Spinal cord (tissue), 10 donors: ENCODE measurements at places on chromosomes 7 and 10. TPM values are rescaled to one million over a fixed set of nuclear protein-coding genes. Genes with fewer than 3 reads are reported as not detected.
A peak's percentile ranks its signal among the peaks of the same experiment; 100 is the strongest.

DNA sequence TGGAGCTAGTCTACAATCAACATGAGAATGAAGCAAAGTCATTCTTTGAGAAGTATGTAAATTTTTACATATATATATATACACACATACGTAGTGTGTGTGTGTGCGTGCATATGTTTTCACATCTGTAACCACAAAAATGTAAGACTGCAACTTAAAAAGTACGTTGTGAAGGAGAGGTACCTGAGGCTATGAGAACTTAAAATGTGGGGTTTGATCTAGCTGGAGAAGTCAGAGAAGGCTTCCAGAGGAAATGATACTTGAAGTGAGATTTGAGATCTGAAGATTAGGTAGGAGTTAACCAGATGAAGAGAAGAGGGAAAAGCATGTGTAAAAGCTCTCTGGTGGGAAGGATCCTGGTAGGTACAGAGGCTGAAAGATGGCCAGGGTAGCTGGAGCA is 5.8 kb downstream of the TAF5 start:
- DNase-seq, result no peak

GRCh38 chr10:35579726-35580422 is 25.3 kb upstream of the GJD4 start:
- peak; percentile 14 for DNase-seq

- no peak for DNase-seq
Measured at GRCh38 chr10:112177247-112177646, 6.3 kb downstream of the GPAM start.

USP6NL gene
- 30.2 TPM for total RNA-seq

- DNase-seq, result no peak
Measured at GRCh38 chr7:81707196-81707595, 62.7 kb downstream of the HGF start.

- no peak for DNase-seq
Measured at GRCh38 chr10:88322324-88323063, 260.6 kb downstream of the RNLS start.

DNA sequence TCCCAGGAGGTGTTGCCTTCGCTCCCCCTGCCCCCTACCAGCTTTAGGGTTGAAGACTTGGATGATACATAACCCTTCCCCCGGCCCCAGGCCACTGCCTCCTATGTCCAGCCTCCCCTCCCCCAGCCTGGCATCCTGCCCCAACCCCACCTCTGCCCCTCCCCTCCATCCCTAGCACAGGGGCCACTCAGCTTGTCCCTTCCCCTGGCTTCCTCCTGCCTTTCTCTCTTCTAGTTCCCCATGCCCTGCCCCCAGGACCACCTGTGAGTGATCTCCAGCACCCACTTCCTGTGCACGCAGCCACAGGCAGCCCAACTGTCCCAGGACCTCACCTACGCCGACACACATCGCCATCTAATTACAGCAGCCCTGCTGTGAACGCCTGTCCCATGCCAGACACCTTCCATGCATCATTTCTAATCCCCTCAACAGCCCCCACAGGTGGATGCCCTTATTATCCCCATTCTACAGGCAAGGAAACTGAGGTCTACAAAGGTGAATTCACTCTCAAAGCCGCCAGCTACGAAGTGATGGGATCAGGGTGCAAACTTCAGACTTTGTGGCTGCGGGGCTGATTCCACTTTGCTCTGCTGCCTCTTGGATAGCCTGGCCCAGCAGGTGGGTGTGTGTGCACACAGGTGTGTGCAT is 82.4 kb upstream of the CHST15 start:
- DNase-seq, result no peak

DNA sequence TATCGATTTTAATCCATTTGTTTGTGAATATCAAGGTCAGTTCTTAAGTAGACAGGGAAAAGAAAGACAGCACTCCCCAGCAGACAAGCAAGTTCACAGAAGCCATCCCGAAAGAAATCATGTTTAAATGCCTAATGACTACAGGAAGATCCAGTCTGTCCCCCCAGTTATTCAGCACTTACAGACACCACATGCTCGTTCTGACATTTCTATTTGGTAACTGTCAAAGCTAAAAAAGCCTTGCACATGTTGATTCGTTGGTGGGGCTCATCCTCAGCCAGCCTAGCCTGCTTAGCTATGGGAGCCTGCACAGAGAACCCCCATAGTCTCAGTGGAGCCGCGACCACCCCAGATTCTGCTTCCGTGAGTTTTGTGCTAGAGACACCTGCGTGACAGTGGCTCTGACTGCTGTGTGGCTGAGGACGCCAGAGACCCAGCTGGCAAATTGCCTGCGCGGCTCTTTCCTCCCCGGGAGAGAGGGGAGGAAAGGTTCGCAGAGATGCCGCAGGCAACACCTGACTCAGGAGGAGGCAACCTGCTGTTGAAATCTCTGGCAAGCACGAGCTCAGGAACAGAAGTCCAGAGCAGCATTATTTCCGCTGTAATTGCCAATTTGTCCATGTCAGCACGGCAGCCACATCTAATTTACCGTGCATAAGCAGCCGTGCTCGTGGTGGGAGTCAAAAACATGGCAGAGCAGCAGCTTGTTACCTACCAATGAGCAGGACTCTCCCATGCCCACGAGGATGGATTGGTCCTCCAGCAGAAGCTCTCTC is 194.2 kb downstream of the GPAM start:
- DNase-seq, result no peak

HTR5A gene
- total RNA-seq, result 3.4 TPM

GRCh38 chr10:119441921-119442757 is 100.4 kb downstream of the RGS10 start:
- no peak for DNase-seq

MYL10 gene
- not detected for total RNA-seq

GRCh38 chr7:103134836-103135554 is 13.9 kb downstream of the NAPEPLD start:
- no peak for DNase-seq

SFTPA1 gene
- not detected for total RNA-seq

OPN1SW gene
- not detected for total RNA-seq

ADCYAP1R1 gene
- total RNA-seq, result 68.2 TPM

EIF4EBP2 gene
- 58.4 TPM for total RNA-seq

GRCh38 chr7:141012696-141013344 is 1.9 kb downstream of the MRPS33 start:
- no peak for DNase-seq

DNA sequence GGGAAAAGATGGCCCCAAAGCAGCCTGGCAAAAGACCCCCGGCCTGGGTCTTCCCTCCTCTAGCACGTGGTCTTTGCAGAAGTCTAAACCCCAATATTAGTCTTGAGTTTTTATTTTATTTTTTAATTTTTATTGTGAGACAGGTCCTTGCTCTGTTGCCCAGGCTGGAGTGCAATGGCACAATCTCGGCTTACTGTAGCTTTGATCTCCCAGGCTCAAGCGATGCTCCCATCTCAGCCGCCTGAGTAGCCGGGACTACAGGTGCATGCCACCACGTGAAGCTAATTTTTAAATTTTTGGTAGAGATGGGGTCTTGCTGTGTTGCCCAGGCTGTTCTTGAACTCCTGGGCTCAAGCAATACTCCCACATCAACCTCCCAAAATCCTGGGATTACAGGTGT is 40.3 kb upstream of the MXI1 start:
- DNase-seq, result no peak

DNA sequence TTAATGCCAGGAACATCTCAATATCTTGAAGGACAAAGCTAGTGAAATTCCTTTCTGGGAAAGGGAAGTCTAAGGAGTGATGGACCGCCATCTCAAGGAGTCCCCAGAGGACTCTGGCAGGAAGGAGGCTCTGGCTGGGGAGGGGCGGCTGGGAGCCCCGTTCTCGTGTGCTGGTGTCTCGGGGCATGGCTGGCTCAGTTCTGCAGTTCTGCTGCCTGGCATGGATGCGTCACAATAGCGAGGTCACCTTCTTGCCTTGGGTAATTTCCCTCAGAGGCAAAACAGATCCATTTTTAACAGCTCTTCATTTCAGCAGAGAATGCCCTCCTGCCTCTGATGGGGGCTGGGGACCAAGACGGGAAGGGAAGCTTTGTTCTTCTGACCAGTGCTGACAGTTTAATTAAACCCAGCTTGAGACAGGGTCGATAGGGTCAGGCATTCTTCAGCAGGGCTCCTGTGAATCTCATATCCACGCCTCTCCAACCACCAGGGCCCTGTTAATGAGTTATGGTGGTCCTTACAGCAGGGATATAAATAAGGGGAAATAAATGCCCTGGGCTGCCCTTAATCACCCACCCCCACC is 35.7 kb downstream of the SLIT1 start:
- no peak for DNase-seq

GRCh38 chr7:83782628-83783027 is 133.7 kb upstream of the SEMA3E start:
- no peak for DNase-seq

GRCh38 chr7:116543664-116544063 is 18.8 kb downstream of the CAV1 start:
- no peak for DNase-seq

DNA sequence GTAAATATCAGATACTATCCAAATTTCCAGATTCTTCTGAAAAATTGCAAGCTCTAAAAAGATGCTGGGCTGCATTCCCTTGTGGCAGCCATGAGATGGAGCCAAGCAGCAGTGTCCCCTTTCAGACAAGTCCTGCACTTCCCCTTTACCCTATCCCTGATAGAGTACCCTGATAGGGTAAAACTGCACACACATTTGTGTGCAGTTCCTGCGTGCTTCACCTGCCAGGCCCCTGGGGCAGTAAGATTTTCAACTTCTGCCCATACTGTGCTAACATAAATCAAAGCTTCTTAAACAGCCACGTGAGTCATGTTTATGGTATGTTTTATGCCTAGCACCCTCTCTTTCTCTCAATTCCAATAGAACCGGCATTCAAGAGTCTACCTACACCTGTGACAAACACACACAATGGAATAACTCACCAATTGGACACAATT is 52.2 kb downstream of the IFIT5 start:
- DNase-seq, result no peak

DNA sequence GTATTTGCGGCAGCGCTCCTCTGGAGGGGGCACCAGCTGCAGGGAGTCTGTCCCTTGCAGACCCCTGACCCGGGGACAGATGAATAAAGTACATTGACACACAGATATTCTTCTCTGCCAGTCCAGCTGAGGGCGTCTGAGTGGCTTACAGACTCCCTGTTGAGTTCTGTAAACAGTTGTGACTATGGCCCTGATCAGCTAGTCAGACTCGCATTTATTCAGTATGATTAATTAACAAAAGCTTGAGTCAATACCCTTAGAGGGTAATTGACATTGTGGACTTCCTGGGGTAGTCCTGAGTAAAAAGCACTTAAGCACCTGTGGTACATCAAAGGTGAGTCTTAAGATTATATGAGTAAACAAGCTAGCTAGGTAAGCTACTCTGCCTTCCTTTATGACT is 21.0 kb downstream of the ANKRD30A start:
- no peak for DNase-seq

RARRES2 gene
- total RNA-seq, result 234 TPM

DNA sequence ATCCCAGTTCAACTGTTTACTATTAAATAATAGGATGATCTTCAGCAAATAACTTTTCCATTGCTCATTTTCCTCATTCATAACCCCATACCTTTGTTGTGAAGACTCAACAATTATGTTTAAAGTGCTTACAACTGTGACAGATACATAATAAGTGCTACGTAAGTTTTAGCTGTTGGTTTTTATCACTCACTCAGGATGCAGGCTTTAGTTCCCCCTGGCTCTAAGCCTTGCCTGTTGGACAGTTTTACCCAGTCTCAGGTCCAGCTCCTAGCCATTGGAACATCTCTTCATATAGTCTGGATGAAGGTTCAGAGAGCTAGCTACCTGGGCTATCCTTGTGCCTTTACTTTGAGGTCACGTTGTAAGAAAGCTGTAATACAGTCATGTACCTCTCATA is 353.2 kb downstream of the CRPPA start:
- no peak for DNase-seq

SORCS1 gene
- 11.4 TPM for total RNA-seq
